ENCODE measurements at places on chromosomes 16 and 17.

- DNase-seq = no peak
Observed at GRCh38 chr16:5336941-5337340, 239.3 kb upstream of the EEF2KMT start.

DNA sequence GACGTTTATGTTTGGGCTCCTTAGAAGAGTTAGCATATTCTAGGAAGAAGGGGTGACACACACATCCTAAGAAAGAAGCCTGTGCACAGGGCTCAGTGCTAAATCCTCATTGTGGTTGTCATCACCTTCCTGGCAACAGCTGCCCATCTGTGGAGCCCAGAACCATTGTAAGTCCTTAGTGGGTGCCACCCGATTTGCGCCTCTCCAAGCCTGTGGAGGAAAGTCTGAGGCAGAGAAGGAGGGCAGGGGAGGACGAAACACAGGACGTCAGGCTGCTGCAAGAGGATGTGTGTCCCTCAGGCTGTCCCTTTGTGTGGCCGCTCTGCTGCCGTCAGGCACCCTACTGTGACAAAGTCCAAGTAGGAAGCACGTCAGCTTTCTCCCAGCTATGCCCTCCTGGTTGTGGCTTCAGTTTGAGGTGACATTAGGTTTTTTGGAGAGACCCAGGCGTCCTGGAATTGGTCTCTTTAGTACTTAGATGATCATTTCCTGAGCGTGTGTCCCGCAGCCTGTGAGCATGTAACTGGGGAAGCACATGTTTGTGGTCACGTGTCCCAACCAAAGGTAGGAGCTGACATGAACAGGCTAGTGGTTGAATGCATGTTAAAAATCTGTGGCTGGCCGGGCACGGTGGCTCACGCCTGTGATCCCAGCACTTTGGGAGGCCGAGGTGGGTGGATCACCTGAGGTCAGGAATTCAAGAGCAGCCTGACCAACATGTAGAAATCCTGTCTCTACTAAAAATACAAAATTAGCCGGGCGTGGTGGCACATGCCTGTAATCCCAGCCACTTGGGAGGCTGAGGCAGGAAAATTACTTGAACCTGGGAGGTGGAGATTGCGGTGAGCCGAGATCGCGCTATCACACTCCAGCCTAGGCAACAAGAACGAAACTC, 10.7 kb downstream of the CLUAP1 start:
- no peak for DNase-seq

DNA sequence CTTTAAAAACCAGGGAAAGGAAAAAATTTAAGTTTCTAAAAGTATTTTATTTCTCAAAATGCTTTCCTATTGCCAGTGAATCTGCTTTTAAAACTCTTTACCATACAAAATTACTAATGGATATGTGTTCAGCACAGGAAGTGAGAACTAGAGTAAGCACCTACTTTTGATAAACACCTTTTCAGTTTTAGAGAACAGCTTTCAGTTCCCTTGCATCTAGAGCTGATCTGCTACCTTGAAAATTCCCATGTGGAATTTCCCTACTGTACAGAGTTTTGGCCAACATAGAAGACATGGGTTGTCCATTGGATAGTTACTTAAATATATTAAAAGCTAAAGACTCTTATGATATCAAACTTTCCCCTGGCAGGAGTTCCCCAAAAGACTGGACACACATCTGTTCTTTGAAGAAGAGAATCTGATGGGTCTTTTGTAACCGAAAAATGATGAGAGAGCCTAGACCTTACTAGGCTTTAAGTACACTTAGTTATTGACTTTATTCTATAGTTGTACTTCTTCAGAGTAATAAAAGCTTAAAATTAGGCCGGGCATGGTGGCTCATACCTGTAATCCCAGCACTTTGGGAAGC, 112.1 kb upstream of the CNTNAP4 start:
- no peak for DNase-seq

- no peak for DNase-seq
Observed at GRCh38 chr17:33459078-33459940, 166.2 kb upstream of the ASIC2 start.

- DNase-seq = no peak
Observed at GRCh38 chr16:27748868-27749546, 199.1 kb downstream of the KATNIP start.

DNA sequence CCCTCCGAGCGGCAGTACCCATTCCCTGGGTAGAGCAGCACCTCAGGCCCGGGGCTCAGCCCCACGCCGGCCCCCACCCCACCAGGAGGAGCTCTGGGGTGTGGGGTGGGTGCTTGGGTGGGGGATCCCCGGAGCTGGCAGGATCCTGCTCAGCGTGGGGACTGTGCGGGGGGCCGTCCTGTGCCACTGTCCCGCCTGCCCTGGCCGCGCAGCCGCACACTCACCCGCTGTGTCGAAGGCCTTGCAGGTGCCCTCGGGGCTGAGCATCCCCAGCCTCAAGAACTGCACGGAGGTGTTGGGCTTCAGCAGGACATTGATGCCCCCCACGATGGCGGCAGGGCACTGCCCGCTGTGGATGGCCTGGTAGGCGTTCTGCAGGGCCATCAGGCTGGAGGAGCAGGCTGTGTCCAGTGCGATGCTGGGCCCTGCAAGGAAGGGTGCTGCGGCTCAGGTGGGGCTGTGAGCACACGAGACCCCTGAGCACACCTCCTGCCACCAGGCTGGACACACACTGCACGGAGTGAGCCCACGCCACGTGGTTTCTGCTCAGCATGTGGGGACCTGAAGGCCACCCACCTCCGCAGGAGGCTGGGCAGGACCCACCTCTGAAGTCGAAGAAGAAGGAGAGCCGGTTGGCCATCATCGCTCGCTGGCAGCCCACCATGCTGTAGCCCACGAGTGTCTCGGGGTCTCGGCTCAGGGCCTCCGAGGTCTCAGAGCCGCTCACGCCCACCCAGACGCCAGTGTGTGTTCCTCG, 4.9 kb downstream of the FASN start:
- no peak for DNase-seq

DNA sequence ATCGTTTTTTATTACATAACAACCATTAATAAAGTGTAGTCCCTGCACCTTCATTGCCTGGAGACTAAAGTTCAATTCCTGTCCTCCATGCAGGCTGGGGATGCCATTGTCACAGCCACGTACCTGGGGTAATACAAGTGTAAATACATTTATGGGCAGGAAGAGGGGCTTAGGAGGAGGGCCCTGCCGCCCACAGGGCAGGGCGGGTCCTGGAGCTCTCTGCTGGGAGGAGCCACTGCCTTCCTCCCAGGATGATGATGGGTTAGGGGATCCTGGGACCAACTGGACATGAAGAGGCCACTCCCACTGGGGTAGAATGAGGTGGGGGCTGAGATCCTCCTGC, 44.1 kb upstream of the SLC38A10 start:
- DNase-seq = no peak

DNA sequence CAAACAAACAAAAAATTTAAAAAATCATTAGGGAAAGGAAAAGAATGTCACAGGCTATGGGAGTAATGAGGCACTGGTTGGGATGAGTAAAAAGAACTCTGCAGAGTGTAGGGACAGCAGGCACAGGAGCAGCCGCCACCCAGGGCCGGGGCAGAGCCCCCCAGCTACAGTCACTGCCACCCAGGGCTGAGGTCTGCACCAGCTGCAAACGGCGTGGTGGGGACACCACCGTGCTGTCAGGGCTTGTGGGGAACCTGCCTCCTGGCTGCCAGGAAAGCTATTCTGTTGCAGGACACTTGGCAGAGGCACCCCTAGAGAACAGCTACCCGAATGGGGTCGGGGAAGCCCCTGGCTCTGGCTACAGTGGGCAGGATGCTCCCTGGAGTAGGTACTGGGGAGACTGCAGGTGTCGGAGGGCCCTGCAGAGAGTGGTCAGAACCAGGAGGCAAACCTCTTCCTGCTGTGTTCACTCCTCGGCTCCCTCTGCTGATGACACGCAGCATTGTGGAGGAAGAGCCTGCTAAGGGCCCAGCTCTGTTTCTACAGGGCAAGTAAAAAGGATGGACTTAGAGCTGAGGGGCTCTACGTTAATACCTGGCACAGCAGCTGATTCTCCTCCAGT, 32.3 kb upstream of the CAPN15 start:
- DNase-seq = no peak

DNA sequence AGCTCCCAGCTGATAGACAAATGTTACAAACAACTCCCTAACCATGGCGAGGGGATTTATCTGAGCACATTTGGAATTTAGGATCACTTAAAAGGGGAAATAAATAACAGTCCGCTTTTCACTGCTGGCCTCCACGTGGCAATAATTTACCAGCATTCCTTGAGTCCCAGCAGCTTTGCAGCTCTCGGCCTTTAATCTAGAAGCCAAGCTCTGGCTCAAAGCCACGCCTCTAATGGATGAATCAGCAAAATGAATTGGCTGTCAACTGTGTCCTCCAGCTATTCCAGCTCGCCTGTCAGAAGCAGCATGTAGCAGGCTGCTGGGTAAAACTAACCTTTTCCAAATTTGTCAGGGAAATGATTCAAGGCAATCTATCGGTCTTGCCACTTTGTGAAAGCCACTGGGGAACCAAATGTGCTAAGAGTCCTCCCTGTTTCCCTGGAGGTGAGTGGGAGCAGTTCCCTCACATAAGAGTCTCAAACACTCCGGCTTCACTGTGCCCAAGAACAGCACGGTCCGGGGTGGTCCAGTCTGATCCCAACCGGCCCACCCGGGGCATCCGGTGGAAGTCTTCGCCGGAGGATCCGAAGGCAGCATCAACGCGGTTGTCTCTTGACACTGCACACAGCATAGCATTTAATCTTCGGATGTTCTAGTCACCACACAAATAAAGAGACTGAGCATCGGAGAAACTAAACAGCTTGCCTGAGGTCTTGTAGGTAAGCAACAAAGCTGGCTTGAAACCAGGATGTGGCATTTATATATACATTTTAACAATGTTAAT, 143.3 kb downstream of the PARN start:
- peak; percentile 93 for DNase-seq

GRCh38 chr17:73430848-73431247, 119.0 kb upstream of the CDC42EP4 start:
- DNase-seq = no peak

DNA sequence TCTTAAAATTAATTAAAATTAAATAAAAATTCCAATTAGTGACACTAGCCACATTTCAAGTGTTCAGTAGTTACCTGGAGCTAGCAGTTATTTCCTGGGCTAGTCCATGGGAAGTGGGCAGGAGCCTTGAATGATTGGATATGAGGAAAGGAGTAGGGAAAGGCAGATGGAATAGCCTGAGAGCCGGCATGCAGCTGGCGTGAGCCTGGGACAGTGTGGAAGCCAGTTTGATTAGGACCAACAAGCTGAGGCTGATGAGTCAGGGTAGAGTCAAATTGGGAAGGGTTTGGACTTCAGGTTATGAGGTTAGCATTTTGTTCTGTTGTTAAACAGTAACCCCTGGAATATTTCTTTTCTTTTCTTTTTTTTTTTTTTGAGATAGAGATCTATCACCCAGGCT, 15.3 kb upstream of the GNA13 start:
- DNase-seq = no peak

- DNase-seq = no peak
Observed at GRCh38 chr16:72604375-72604774, 432.4 kb upstream of the PMFBP1 start.

GRCh38 chr16:85401917-85402766, 211.0 kb upstream of the GSE1 start:
- DNase-seq = no peak

GRCh38 chr17:57565176-57565575, 179.9 kb downstream of the CCDC182 start:
- DNase-seq = no peak

DNA sequence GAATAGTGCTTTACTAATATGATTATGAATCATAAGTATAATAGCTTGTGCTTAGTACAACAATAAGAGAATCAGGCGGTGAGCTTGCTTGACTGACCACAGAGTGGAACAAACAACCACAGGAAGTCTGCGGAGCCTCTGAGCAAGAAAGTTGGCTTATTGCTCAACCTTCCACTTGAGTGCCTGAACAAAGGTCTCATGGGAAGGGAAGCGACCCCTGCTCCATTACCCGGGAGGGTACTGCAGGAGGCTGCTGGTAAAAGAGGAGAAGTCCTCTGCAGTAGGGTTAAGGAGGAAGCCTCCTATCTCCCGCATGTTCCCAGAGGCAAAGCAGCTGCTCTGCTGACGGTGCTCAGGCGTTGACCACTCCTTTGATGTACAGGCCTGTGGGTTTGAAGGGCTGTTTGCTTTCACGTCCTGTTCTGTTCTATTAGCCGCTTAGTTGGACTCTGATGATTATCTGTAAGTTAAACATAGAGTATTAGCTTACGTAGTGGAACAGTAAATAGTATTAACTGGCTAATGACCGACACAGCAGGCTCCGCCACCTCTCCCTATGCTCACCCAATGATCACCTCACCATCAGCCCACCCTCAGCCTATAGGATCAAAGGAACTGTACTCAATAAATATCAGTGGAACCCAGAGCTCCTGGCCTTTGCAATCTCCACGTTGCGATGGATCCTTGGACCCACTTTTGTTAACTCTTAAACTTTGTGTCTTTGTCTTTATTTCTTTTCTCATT, 17.5 kb downstream of the ALOX15B start:
- peak; percentile 73 for DNase-seq

- peak; percentile 80 for DNase-seq
Observed at GRCh38 chr17:46002311-46002972, 3.4 kb downstream of the STH start.

DNA sequence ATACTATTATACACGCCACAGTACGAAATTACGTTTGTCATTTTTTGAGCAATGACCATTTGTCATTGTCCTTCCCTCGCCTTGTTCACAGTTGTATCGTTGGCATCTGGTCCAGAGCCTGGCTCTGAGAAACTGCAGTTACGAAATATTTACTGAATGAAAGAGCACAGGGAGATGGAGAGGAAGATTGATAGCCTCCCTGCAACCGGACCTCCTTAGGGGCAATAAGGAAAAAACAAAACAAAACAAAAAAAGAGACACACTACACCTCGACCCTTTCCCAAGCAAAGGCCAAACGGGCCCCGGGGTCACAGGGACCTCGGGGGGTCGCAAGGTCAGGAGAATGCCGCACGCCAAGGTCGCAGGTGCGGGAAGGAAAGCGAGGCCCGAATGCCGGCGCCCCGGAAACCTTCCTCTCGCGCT, 857 bp downstream of the GOT2 start:
- DNase-seq = no peak

- no peak for DNase-seq
Observed at GRCh38 chr17:13862346-13862745, 207.0 kb upstream of the COX10 start.

GRCh38 chr17:49358641-49359247, 3.3 kb downstream of the ZNF652 start:
- DNase-seq = no peak

- DNase-seq = no peak
Observed at GRCh38 chr16:9481747-9482730, 390.6 kb downstream of the HAPSTR1 start.

DNA sequence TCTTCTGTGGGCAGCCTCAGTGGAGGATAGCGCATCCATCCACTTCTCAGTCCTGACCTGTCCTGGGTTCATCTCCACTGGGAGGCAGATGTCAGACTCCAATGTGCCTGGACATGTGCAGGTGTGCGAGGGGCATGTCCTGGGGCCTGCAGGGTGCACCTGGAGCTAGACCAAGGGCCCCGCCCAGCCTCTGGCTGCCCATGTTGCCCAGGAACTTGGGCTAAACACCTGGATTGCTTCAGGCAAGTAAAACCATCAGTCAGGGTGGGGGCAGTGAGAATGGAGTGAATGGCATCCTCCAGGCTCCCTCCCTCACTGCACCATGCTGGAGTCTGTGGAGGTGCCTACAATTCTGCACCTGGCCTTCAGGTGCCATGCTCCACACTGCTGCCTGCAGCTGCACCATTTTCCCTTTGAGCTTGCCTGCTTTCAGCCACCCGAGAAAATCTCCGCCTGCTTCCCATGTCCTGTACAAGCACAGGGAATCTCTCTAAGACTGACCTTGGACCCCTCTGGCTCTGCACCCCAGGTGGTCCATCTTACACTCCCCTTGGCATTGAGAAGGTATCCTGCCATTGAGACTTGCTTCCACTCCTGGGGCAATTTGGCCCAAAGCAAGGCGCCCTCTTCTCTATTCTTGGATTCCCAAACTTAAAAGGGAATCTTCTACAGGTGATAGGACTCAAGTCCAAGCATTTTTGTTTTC, 2.1 kb upstream of the MFSD6L start:
- DNase-seq = no peak

All from right atrium auricular region (tissue), 2 donors.